ENCODE measurements at places on chromosomes 12 and 14.

- no peak for DNase-seq
Measured at GRCh38 chr14:64691376-64691775, 12.8 kb upstream of the PLEKHG3 start.

DNA sequence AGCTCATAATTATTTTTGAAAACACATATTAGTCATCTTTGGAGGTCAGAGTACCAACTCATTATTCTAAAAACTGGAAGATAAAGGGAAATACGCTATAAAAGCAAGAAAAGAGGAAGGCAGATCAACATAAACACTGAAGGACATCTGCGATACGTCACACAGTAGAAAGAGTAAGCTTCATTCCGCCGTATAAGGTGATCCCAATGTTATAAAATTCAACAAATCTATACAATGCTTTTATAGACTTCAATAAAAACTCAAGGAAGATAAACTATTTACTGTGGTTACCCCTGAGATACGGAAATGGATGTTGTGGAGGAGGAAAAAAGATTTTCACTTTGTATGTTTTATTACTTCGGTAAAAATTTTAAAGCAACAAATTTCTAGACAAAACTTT is 92.6 kb downstream of the ITPR2 start:
- DNase-seq: no peak

GRCh38 chr14:73749706-73750530 is 35.7 kb upstream of the PNMA1 start:
- DNase-seq: no peak

- peak; percentile 47 for DNase-seq
Measured at GRCh38 chr12:62123721-62124203, 136.4 kb upstream of the USP15 start.

- no peak for DNase-seq
Measured at GRCh38 chr12:40635141-40635731, 57.0 kb upstream of the CNTN1 start.

DNA sequence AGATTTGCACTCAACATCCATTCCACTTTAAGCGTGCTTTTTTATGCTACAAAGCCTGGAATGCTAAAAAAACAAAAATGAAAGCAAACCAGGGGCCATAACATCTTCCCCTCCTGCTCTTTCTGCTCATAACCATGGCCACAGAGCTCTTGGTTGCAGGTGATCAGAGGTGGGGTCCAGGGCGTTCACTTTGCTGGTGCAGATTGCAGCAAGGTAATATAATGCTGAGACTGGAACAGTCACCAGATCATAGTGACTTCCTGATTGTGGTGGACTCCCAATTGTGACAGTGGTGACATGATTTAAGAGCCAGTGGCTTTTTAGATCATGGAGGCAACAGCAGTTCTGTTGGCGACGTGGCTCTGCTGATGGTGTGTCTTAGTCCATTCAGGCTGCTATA is 115.0 kb upstream of the CPM start:
- no peak for DNase-seq

- DNase-seq: no peak
Measured at GRCh38 chr12:45912774-45913173, 77.6 kb downstream of the SCAF11 start.

DNA sequence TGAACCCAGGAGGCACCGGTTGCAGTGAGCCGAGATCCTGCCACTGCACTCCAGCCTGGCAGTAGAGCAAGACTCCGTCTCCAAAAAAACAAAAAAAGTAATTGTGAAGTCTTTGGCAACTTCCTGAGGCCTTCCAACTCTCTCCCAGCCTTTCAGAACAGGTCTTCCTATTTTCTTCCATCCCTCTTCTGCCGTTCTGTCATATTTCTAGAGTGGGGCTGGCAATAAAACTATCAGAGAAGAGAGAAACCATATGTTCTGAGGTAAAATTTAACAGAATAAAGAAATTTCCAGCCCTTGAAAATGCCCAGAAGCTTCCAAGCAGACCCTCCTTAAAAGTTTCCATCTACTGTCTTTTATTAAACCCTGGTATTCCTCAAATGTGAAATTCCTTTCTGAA is 100.4 kb downstream of the HMGA2 start:
- DNase-seq: no peak

- DNase-seq: no peak
Measured at GRCh38 chr14:104874110-104874531, 9.1 kb downstream of the CEP170B start.

GRCh38 chr12:98977186-98977585 is 332.1 kb downstream of the APAF1 start:
- DNase-seq: no peak

DNA sequence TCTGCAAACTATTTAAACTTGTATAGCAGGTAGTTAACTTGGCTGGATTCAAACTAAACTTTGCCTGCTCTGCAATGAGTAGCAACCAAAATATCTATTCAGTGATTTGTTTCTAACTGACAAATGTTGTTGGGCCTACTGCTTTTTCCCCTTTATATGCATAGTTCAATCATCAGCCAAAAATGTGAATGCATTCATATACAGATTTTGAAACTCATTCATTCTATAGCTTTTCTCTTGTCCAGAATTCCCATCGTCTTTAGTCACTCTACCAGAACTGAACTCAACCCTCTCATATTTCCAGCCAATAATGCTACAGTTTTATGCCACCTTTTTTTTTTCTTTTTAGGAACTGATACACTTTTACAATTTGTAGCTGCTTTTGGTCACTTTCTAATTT is 599.8 kb downstream of the RPL10L start:
- no peak for DNase-seq

- peak; percentile 41 for DNase-seq
Measured at GRCh38 chr14:32950584-32950983, 11.9 kb downstream of the NPAS3 start.

GRCh38 chr14:55332654-55333570 is 61.7 kb downstream of the FBXO34 start:
- DNase-seq: peak; percentile 24

DNA sequence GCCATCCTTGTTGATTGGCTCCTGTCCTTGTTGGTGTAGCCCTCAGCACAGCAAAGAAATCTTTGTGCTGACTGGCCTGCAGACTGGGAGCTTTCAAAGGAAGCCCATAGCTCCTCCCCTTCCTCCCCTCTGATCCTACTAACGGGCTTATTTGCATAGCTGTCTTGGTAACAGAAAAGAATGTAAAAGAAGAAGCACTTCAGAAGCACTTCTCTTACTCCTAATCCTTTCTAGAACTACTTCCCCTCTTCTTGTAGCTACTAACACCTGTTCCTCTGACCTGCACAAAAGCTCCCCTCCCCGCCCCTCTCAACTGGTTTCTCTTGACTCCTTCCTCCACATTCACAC is 14.3 kb upstream of the RIC8B start:
- peak; percentile 82 for DNase-seq

GRCh38 chr12:879641-880040 is 69.9 kb downstream of the RAD52 start:
- no peak for DNase-seq

DNA sequence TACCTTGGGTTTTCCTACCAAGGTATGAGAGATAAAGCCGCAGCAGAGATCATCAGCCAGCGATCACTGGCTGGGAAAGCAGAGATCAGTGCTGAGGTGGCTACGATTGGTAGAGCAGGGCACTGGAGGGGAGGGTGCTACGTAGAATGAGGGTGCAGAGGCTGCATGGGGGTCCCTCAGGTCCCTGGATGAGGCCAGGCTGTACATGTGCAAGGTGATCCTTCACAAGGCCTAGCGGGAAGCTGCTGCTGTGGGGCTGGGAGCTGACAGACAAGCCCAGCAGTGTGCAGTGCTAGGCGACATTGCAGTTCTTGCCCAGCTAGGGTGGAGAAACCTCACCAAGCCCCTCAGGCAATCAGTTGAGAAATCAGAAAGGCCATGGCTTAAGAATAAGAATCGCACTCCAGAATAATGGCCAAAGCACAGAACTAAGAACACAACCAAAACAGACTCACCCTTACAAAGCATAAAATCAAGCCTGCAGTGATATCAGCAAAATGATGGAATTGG is 37.2 kb upstream of the GPR132 start:
- no peak for DNase-seq

DNA sequence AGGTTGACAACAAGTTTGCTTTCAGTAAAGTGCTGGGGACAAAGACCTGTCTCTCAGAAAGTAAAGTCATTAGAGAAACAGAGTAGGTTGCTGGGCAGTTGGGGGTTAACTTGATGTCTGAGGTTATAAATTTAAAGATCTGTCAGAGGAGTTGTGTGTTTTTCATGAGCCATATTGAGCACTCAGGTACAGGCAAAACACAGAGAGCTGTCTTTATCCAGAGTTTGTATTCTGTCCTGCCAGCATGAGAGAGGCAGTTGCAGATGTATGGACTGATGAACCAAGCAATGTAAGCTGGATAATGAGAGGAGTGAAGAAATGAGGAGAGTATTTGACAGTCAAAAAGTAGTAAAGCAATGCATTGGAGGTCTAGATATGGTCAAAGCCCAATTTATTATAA is 156.7 kb downstream of the SLC41A2 start:
- no peak for DNase-seq

- DNase-seq: no peak
Measured at GRCh38 chr12:27176765-27177164, 67.3 kb upstream of the STK38L start.

DNA sequence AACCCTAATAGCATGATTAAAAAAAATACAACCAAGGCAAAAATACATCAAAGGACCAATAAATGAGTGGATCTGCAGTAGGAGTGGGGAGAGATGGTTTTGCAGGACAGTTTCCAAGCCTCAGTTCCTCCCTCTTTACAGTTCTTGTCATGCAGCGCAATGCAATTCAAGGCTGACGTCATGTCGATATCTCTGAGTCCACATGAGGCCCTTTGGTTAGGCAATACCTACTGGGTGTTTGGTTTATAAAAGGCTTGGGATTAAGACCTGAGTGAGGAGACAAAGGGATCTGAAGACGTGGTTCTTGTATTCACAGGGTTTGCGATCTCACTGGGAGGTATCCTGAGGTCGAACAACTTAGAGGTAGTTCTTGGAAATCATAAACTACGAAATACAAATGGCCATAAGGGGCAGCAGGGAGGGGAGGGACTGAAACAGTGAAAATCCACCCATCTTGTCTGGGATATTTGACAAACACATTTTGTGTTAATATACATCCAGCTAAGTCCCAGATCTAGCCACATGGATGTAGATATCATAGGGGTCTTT is 441.0 kb downstream of the FUT8 start:
- DNase-seq: no peak

DNA sequence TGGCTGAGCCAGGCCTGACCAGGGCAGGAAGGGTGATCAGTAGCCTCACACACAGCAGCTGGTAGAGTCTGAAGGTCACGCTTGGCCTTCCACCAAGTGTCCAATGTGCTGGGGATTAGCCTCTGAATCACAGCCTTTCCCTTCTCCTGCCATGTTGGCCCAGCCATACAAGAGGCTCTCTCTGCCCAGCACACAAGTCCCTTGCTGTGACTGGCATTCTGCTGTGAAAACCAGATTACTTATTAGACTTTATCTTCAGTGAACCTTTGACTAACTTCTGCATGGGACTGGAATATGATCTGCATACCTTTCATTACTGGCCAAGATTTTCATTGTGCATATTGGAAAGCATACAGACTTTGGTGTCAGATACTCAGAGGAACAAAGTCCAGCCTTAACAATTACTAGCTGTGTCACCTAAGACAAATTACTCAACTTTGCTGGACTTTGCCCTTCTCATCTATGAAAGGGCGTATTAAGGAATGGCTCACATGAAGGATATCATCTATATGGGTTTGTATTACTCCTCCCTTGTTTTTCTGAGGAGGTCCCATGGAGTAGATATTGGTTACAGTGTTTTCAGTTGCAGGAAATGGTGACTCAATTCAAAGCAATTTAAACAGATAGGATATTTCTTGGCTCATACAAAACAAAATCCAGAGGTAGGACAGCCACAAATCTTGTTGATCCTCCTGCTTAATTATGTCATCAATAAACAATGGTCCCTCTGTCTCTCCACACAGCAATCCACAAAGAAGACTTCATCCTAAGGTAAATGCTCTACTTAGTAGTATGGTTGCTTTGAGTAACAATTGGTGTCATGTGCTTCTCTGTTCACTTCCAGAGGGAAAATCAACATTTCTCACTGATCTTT is 99.6 kb downstream of the DYRK2 start:
- no peak for DNase-seq

DNA sequence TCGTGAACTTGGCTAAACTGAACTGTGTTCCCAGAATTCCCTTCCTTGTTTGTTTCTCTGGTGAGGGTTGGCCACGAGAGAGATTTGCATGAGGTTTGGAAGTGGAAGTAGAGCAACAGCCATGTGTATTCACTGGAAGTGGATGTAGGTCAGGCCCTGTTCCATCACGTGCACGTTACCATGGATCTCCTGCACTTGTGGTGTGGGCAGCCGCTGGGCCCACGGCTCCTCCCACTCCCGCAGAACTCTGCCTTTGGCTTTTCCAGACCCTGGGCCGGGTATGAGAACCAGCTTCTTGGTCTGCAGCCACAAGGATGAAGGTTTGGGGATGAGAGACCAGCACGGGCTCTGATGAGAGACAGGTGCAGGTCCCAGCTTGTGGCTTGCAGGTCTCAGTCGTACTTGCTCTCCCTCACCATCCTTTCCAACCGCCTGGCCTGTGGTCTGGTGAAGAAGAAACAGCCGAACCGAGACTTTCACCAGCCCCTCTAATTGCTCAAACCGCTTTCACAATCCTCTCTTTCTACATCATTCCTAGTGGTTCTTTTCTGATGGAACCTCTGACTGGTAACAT is 94.9 kb downstream of the DUSP16 start:
- DNase-seq: peak; percentile 76

DNA sequence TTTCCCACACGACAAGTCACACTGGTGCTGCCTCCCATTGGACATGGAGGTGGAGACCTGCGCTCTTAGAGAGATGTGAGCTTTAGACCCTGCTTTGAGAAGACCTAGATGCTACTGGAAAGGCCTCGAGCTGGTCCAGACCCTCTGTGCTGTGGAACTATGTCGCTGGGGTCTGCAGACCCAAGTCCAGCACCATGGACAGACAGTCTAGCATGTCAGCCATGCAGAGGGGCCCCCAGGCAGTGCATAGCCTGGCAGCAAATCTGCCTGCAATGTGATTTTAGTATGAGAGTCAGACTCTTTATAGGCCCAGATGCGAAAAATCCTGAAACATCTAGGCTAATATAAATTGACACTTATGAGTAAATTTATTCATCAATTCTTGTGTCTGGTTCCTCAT is 141.5 kb downstream of the NTF3 start:
- DNase-seq: no peak

DNA sequence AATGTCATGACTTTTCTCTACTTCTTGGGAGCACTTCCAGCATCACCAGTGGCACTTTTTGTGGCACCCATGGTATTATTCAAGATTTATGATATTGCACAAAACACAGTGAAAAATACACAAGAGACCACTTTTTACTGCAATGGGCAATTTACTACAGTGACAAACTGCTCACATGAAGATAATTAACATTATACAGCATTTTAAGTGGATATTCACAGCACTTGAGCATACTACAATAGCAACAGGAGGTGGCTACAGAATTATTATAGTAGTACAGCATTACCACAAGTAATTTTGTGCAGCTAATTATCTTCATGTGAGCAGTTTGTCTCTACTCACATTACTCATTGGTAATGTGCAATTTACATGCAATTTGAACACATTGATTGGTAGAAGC is 18.3 kb downstream of the IL26 start:
- no peak for DNase-seq

GRCh38 chr12:120540445-120540844 is 6.3 kb downstream of the RNF10 start:
- DNase-seq: no peak
